Prostate gland (tissue), 2 donors: ENCODE measurements at places on chromosomes 5 and 9. TPM values are rescaled to one million over a fixed set of nuclear protein-coding genes. Genes with fewer than 3 reads are reported as not detected.
A peak's percentile ranks its signal among the peaks of the same experiment; 100 is the strongest.

GRCh38 chr9:111162026-111162425, 123.8 kb upstream of the LPAR1 start:
- no peaks in the 10 kb centered on the region for H3K36me3 ChIP-seq
- H3K4me1 ChIP-seq, result no peaks in the 10 kb centered on the region
- no peak overlapping the region for H3K4me3 ChIP-seq
- no peak overlapping the region for H3K27ac ChIP-seq
- no peaks in the 10 kb centered on the region for H3K27me3 ChIP-seq

- peak; percentile 84 for DNase-seq
- H3K36me3 ChIP-seq, result no peaks in the 10 kb centered on the region
Measured at GRCh38 chr9:114072184-114073140, 5.6 kb downstream of the AMBP start.

DNA sequence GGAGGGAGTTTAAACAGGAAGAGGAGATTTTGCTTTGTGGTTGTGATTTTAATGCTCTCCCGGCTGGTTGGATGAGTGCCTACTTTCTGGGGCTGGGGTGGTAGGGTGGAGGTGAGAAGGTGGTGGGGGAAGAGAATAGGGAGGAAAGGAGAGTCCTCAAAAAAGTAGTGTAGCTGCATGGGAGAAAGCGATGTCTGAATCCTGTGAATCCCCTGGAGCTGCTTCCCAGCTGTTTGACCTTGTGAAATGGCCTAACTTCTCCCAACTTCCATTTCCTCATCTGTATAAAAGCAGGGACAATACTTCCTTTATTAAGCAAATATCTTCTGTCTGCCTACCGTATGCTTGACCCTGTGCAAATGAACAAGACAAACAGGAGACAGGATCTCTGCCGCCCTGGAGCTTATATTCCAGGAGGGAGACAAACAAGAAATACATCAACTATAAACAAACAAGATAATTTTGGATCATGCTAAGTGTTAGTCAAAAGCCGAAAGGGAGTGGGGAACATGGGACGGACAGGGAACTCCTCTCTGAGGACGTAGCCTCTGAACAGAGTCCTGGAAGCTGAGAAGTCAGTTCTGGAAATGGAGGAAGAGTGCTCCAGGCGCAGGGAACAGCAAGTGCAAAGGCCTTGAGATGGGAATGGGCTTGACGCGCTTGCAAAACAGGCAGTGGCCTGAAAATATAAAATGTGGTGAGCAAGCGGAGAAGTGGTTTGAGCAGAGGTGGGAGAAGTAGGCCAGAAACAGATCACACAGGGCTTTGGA, 103.5 kb downstream of the SPRY4 start:
- no peaks in the 10 kb centered on the region for H3K36me3 ChIP-seq
- no peak for DNase-seq
- H3K4me3 ChIP-seq, result no peak overlapping the region

MLANA gene
- not detected for total RNA-seq

- no peak for DNase-seq
- H3K4me3 ChIP-seq, result no peak overlapping the region
- H3K27ac ChIP-seq, result no peak overlapping the region
- H3K27me3 ChIP-seq, result no peaks in the 10 kb centered on the region
- H3K4me1 ChIP-seq, result no peaks in the 10 kb centered on the region
- no peaks in the 10 kb centered on the region for H3K36me3 ChIP-seq
Measured at GRCh38 chr5:24623031-24623430, 21.7 kb downstream of the CDH10 start.

GRCh38 chr5:2832394-2832793, 80.9 kb upstream of the IRX2 start:
- DNase-seq, result no peak
- no peaks in the 10 kb centered on the region for H3K4me1 ChIP-seq
- H3K36me3 ChIP-seq, result no peaks in the 10 kb centered on the region
- no peak overlapping the region for H3K27ac ChIP-seq
- H3K27me3 ChIP-seq, result no peaks in the 10 kb centered on the region
- no peak overlapping the region for H3K4me3 ChIP-seq

SKIC3 gene
- total RNA-seq, result 73.9 TPM
